ENCODE measurements at places on chromosomes 2 and 18. TPM values are rescaled to one million over a fixed set of nuclear protein-coding genes. Genes with fewer than 3 reads are reported as not detected.

- DNase-seq, result no peak
Measured at GRCh38 chr2:62407401-62407800, 98.6 kb downstream of the TMEM17 start.

DNA sequence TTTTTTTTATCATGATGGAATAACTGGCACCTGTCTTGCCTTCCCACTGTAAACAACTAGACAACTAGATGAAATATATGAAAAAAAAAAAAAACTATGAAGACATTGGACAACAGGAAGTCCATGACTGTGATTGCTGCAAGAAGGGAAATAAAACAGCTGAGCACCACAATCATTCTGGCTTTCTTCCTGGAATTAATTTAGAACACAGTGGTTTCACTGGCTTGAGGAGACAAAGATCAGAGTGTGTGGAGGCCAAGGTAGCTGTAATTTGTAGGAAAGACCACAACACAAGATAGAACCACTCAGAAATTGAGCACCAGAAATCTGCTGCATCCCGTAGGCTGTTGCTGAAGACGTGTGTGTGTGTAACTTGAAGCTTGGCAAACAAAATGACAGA lies 121.1 kb upstream of the PID1 start:
- DNase-seq, result no peak

DNA sequence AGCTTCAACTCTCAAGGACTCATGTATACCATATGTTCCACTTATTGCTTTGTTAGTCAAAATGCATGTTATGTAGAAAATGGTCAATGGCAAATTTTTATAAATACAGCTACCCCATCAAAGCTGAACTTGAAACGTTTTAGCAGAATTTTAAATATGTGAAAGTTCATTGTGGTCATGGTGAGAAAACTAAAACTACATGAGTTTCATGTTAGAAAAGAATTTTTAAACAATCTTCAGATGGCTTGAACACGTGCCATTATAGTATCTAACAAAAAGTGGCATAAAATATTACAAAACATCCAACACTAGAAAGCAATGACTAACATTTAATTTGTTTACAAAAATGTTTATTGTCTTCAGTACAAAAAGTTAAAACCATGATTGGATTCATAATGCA lies 246.0 kb upstream of the KCNJ3 start:
- no peak for DNase-seq

GRCh38 chr18:9273221-9273620 lies 61.4 kb upstream of the TWSG1 start:
- DNase-seq, result no peak

- no peak for DNase-seq
Measured at GRCh38 chr18:34818064-34818463, 108.0 kb downstream of the DTNA start.

GRCh38 chr2:219325657-219326315 lies 6.8 kb downstream of the RESP18 start:
- no peak for DNase-seq

DNA sequence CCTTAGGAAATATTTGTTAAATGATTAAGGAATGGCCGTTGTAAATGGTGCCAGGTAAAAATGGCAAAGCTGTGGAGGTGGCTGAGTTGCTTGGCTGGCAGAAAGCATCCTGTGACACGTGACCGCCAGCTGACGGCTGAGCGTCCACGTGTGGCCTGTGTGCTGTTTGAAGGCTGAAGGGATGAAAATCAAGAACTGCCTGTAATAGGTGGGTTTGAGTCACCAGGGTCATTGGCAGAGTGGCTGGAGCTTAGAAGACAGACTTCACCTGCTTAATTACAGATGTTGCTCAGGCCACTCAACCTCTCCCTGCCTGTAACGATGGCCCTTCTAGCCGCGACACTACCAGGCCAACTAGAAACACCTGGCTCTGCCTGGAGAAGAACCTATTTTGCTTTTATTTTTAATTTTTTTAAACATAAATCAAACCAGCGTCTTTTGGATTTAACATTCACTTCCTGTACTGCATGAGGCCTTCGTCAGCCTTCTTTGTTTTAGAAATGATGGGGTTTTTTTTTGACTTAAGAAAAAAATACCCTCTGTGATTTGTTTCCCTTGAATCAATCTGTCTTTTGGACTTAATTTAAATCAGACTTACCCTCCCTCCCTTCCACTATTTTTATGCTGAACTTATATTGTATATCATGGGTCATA lies 206.5 kb downstream of the PRKCE start:
- DNase-seq, result no peak

ABCB6 gene
- 14.5 TPM for total RNA-seq

RETREG2 gene
- total RNA-seq, result 79.7 TPM
